Stimulated activated CD8-positive, alpha-beta memory T cell treated with anti-CD3 and anti-CD28 coated beads, Interleukin-4, amount 100 ng/mL, for 1 hour (primary cell): ENCODE measurements at places on chromosomes 1 and 21.

DNA sequence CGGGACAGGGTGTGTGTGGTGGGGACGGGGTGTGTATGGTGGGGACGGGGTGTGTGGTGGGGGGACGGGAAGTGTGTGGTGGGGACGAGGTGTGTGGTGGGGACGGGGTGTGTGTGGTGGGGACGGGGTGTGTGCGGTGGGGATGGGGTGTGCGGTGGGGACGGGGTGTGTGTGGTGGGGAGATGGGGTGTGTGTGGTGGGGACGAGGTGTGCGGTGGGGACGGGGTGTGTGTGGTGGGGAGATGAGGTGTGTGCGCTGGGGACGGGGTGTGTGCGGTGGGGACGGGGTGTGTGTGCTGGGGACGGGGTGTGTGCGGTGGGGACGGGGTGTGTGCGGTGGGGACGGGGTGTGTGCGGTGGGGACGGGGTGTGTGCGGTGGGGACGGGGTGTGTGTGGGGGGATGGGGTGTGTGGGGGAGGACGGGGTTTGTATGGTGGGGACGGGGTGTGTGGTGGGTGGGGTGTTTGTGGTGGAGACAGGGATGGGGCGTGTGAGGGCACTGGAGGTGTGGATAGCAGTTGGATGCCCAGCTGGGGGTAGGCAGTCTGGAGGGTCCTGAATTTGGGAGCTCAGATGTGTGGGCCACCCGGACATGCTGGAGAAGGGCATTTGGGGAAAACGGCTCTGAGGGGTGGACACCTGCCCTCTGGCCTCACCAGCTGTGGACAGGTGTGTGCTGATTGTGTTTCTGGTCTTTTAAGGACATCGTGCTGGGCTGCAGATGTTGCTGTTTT lies 16.9 kb downstream of the IBA57 start:
- no peak for DNase-seq

DNA sequence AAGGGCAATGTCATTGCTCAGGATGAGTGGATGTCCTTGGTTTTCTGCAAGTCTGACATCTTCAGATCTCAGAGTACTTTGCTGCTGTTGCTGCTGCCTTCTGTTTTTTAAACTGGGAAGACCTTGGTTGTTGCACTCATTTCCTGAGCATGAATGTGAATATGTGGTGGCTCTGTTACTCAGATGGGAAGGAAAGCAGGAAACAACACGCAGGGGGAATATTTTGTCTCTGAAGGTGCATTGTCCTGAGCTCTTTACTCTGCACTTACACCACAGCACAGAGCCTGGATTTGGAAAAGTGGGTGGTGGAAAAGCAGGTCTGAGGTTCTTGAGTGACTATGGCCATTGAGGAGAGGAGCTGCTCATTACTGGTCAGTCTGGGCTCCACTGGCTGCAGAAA lies 36.3 kb downstream of the PTGFRN start:
- DNase-seq: no peak

DNA sequence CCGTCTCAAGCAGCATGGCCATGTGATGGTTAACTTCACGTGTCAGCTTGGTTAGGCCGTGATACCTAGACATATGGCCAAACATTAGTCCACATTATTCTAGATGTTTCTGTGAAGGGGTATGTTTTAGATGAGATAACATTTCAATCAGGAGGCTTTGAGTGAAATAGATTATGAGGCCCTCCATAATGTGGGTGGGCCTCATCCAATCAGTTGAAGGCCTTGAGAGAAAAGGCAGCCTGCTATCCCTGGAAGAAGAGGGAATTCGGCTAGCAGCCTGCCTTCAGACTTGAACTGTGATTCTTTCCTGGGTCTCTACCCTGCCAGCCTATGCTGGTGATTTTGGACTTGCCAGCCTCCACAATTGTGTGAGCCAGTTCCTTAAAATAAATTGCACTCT lies 90.1 kb downstream of the ZSCAN20 start:
- DNase-seq: no peak

- DNase-seq: no peak
Observed at GRCh38 chr1:68197461-68197860, 34.9 kb downstream of the WLS start.

GRCh38 chr1:156639601-156640101 lies 2.3 kb upstream of the BCAN start:
- no peak for DNase-seq

GRCh38 chr1:32786856-32787255 lies 30.3 kb downstream of the YARS1 start:
- no peak for DNase-seq

DNA sequence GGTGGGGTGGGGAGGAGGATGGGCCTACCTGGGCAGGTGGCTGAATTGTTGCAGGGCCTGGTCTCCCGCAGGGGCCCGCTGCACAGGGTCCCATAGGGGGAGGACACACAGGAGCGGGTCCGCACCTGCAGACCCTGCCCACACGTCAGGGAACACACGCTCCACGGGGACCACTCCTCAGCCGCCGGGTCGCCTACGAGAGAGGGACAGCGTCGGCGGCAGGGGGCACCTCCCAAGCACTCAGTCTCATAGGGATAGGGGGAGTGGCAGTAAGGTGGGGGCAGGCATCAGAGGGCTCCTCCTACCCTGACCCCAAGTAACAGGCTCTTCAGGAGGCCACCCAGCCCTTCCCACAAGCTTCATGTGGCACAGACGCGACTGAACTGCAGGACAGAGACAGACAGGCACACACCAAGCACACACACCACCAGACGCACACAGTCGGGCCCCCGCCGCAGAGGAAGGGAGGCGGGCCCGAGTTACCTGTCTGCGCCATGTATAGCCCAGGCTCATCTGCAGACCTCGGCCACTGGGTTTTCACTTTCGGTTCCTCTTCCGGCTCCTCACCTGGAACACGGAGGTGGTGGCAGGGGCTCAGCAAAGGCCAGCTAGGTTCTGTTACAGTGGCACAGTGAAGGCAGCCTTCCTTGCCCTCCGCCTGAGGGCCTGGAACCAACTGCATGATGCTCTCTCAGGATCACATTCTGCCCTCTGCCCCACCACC lies 19.8 kb downstream of the ADGRB2 start:
- DNase-seq: no peak

DNA sequence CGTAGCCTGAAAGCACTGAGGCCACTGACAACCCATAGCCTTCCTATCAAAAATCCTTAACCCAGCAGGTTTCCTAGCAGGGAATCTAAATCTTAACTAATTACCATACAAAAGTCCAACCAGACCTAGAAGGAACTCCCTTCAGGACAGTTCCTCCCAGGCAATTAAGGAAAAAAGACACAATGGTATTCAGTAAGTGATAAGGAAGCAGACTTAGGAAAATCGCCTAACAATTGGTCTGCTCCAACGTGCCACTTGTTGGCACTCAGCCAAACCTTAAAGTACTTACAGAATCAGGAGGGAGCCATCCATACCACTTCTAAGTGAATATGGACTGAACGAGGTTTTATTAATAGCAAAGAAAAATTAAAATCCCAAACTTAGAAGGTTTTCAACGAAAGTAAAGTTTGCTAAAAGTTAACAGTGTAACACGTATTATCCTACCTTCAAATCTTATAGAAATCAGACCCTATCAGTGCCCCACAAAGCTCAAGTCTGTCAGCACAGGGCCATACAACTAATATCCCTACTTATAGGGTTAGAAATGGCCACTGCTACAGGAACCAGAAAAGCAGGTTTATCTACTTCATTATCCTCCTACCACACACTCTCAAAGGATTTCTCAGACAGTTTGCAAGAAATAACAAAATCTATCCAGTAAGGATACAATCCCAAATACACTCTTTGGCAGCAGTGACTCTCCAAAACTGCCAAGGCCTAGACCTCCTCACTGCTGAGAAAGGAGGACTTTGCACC lies 29.0 kb downstream of the SPATA6 start:
- DNase-seq: no peak

- no peak for DNase-seq
Observed at GRCh38 chr21:22725436-22725835, 1727.2 kb downstream of the NCAM2 start.

DNA sequence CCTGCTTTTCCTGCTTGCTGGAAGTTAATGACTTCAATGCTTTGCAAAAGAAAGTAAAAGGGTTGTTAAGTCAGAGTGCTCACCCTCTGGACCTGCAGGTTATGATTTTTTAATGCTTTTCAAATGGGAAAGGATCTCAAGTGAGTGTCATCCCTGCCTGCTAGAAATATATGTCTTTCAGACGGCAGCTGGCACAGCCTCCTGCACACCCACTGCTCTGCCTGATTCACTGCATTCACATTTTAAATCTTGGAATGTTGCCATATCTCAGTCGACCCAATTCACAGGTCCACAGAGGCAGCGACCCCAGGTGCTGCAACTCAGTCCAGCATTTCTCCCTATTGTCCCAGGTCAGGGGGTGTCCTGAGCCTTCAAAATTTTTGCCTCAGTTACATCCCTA lies 10.7 kb downstream of the DUSP23 start:
- DNase-seq: no peak

- peak; percentile 80 for DNase-seq
Observed at GRCh38 chr1:111139956-111140679, at the start of the genes CEPT1 and DRAM2. Gene CEPT1, plus strand, starts transcription at chr1:111140223. Its CDS starts 7,492 bp downstream, at chr1:111147715. Gene DRAM2, minus strand, starts transcription at chr1:111140093. Its CDS starts 8,539 bp downstream, at chr1:111131554.

- no peak for DNase-seq
Observed at GRCh38 chr1:93728480-93729131, 47.0 kb upstream of the BCAR3 start.

DNA sequence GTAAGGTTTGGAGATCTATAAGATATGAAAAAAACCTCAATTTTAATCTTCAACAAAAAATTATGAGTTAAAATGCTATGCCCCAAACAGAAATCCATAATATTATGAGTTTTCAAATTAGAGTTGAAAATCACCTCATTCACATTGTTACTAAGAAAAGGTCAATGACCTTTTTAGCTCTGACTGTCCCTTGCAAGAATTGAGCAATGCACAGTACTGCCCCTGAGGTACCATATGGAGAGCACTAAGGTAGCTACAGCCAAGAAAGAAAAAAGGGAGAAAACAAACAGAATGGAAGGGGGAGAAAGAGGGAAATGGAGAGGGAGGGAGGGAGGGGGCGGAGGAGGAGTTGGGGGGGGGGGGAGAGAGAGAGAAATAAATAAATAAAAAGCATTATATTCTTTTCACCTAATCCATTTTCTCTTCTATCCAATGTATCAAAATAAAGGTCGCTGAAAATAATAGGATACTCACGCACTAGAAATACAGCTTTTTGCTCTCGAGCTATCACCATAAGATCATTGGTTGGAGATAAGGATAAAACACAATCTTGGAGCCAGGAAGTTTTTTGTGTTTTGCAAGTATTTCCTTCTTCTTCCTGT lies 58.8 kb downstream of the RAB3GAP2 start:
- DNase-seq: no peak

DNA sequence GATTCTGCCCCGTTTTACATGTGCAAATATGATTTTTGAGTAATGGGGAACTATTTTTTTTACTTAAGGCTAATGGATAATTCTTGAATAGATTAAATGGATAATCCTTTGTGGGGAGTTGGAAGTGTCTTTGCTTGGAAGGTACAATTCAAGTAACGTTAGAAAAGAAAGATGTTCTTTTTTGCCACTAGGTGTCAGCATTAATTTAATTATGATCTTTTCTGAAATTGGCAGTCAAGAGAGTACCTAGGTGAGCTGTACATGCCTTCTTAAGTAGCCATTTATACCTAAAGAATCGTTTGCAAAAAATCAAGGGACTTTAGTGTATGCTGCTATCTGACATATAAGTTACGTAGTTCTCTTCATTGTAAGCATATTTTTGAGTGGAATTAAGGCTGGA lies 2.2 kb downstream of the FBXO28 start:
- no peak for DNase-seq
